ENCODE measurements at places on chromosomes 5 and 9.
A peak's percentile ranks its signal among the peaks of the same experiment; 100 is the strongest.

GRCh38 chr9:137085920-137086530 lies 760 bp upstream of the MAN1B1 start:
- peak; percentile 31 for DNase-seq

GRCh38 chr5:107241841-107242240 lies 428.9 kb downstream of the EFNA5 start:
- DNase-seq = no peak

GRCh38 chr5:1436681-1437080 lies 8.6 kb downstream of the SLC6A3 start:
- no peak for DNase-seq

- DNase-seq = peak; percentile 51
These were observed 123.1 kb downstream of the PAPPA start for GRCh38 chr9:116276651-116277121.

GRCh38 chr5:151164687-151165392 lies 7.3 kb upstream of the ANXA6 start:
- peak; percentile 75 for DNase-seq

DNA sequence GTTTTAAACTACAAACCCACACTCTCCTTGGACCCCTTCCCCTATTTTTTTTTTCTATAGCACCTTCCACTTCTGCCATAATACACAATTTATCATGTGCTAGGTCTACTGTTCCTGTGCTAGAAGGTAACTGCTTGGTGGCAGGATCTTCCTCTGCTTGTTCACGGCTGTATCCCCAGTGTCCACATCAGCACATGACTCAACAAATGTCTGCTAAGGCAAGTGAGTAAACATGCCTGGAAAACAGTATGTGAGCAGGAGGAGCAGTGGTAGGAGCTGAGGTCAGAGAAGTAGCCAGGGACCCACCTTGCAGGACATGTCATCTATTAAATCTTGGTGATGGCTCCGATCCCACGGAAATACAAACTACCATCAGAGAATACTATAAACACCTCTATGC lies 79.4 kb downstream of the AUH start:
- no peak for DNase-seq

- DNase-seq = no peak
These were observed 181.5 kb upstream of the MOCS2 start for GRCh38 chr5:53291047-53291446.

DNA sequence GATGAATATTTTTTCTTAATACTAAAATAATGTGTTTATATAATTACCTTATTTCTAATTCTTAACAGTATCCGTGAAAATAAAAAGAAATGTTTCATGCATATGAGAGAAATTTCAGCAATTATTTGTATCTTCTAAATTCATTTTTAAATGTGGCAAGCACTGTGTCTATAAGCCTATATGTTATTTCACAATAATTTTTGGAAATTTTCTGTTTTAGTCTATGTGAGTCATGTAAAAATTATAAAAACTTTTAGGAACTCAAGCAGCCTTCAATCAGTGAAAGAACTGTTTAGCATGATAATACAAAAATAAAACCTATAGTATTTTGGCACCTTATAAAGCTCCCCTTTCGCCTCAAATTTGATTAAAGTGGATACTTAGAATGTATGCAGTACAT lies 96.8 kb downstream of the ZCCHC7 start:
- no peak for DNase-seq

GRCh38 chr9:26833792-26834191 lies 58.8 kb downstream of the CAAP1 start:
- no peak for DNase-seq

DNA sequence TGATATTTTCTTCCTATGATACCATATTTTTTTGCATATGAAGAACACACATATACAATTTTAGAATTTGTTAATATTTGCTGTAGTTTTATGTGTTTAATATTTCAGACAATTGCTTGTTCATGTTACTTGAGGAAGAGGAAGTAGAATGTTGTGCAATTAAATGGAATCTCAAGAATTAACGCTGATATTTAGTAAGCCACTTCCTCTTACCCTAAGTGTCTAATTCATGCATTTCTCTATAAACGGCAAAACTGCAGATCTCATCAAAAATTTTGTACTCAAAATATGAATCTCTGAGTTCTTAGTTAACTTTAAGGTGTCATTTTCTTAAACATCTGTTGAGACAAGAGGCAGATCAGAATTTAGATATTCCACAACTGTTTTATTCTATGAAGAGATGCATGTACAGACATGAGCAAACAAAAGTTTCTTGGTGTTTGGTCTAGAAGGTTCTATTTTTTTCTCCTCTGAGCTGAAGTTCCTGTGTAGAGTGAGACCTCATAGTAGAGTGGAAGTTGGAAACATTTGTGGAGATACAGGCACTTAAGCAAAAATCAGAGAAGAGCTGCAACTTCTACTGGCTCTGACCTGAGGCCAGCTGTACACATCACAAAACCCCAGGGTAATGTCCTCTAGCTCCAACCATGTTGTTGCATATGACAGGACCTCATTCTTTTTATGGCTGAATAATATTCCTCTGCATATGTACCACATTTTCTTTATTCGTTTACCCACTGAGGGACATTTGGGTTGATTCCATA lies 16.6 kb upstream of the TGFBI start:
- peak; percentile 71 for DNase-seq

DNA sequence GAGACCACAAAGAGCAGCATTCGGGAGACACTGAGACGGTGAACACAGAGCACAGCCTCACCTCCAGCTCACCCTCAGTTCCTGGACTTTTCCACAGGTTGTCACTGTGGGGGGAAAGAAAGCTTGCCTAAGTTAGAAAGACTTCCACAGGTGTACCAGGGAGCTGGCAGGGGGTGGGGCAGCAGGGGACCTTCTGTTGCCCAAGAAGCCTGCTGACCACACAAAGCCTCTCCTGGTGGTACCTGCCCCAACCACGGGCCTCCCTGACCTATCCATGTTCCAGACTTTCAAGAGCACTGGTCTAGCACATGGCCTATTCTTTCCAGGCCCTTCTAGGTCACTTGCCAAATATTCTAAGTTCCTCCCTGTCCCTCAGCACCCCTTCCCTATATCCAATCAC lies 550.8 kb downstream of the BNC2 start:
- no peak for DNase-seq

GRCh38 chr5:132376694-132377641 lies 7.5 kb downstream of the SLC22A5 start:
- DNase-seq = no peak

DNA sequence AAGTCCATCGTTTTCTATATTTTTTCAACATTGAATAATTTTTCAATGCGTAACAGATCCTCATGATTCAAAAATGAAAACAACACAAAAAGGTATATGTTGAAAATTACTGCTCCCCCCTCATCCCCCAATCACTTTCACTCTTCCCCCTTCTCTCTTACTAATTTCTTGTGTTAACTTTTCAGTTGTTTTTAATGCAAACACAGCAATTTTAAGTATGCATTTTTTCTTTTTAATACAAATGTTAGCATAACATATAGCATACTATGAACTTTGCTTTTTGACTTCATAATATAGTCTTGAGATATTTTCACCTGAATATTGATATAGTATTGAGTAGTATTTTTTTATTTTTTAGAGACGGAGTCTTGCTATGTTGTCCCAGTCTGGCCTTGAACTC lies 41.1 kb upstream of the CAMK4 start:
- DNase-seq = no peak

GRCh38 chr9:93891050-93891449 lies 64.1 kb downstream of the BARX1 start:
- no peak for DNase-seq

DNA sequence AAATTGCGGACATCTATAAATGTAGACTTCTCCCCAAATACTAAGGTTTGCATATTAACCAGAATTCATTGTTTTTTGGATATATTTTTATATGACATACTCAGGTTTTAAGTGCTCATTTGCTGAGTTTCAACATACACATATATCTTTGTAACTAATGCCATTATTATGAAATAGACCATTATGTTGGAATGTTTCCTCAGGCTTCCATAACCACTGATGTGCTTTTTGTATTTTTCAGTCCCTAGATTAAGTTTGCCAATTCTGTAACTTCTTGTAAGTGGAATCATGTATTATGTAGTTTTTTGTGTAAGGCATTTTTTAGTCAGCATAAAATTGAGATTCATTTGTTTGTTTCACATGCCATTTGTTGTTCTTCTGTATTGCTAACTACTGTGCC lies 32.1 kb downstream of the HSPA4 start:
- no peak for DNase-seq

- no peak for DNase-seq
These were observed 315.5 kb downstream of the SEMA5A start for GRCh38 chr5:9230355-9230754.

- DNase-seq = no peak
These were observed 176.0 kb upstream of the ZNF608 start for GRCh38 chr5:124922255-124922975.

GRCh38 chr5:72064801-72065570 lies 42.3 kb upstream of the MAP1B start:
- no peak for DNase-seq

DNA sequence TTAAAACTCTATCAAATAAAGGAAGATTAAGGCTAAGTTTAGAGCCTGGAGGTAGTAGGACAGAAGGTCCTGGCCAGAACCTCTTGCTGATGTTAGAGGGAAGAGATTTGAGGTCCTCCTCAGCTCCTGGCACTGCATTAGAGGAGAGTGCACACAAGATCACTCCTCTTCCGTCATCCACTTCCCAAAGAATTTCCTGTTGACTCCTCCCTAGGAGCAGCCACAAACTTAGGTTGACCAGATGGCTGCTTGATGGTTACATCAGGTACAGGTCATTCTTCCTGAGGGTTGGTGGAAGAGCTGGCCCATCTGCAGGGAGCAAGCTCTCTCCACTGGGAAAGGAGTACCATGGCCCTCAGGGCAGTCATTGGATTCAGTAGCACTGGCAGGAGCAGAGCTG lies 93.9 kb upstream of the IL33 start:
- no peak for DNase-seq

DNA sequence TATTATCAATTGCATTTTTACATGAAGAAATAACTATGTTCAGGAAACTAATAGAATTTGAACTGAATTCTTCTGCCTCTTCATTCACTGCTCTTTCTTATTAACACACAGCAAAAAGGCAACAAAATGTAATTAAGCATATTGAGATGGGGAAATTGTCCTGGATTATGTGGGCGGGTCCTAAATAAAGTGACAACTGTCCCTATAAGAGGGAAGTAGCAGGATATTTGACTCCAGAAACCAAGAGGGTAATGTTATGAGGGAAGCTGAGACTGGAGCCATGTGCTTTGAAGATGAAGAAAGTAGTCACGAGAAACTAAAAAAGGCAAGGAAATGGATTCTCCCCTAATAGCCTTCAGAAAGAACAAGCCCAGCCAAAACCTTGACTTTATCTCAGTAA lies 311.2 kb upstream of the PIK3R1 start:
- no peak for DNase-seq

DNA sequence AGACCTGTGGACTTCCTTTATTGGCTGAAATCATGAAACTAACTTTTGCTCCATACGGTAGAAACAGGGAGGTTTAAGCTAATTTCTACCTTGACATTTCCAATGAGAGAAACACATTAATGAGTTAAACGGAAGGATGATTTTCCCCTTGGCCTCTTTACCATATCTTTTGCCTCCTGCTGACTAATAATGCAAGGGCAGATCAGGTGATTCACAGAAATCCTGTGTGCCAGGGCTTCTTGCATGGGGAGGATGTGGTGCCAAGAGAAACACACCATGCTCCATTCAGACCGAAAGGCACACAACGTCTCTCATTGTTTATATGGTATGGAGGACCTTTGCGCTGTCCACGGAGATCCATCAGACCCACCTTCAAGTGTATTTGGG lies 17.4 kb upstream of the PRLR start:
- no peak for DNase-seq

GRCh38 chr5:66440202-66440680 lies 156.0 kb upstream of the MAST4 start:
- DNase-seq = peak; percentile 77

DNA sequence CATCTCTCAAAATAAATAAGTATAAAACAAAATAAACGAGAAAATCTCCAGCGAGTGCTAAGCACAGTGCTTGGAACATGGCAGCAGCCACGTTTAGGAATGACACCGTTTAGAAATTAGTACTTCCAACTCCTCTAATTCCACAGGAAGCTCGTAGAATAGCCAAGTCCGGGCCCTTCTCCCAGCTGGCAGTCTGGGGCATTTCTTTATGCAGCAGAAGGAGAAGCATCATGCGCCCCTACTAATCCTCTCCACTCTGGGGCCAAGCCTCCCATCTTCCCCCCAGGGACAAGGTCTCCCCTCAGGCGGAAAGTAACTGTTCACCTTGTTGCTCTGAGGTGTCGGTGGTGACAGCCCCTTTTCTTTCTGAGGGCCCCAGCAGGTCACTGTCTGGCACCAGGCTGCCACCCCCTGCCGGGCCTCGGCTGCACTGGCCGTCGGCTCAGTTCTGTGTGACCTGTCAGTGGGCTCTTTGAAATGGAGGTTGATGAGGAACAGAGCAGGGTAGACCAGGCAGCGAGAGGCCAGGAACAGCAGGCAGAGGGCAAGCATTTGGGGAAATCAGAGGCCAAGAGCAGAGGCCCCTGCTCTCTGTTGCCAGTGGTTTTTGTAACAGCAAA lies 113.5 kb upstream of the WWC1 start:
- no peak for DNase-seq

- DNase-seq = no peak
These were observed 462.1 kb upstream of the GRAMD2B start for GRCh38 chr5:125961150-125961549.

GRCh38 chr5:108016101-108016500 lies 345.4 kb upstream of the EFNA5 start:
- no peak for DNase-seq

DNA sequence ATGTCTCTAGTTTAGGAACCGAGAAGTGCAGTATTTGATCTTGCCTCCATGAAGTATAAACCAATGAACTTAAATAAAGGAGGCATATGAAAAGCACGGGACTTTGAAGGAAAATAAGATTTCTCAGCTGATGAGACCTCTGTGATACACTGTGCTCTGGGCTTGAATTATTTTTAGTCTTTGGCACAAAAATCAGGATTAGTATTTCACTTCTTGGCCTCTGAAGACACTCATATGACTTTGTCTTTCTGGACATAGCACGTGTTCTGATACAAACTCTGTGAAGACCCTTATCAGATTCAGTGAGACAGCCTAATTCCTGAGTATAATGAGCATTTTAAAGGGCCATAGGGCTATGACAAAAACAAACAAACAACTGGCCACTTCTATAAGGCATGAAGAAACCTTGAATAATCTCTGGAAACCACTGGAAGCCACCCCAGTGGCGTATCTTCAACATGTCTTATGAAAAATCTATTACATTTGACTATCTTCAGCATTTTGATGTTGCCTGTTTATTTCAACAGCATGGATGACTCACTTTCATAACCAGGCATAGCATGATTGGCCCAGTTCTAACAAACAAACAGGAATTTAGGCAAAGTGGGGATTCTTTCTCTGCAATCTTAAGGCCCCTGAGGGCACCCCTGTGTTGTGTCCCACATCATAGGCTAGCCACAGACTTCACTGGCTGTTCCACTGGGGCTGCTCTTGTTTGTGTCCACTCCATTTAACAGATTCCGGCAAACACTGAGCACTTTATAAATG lies 90.3 kb upstream of the ZNF462 start:
- DNase-seq = peak; percentile 4

- DNase-seq = no peak
These were observed 120.9 kb downstream of the CDC42SE2 start for GRCh38 chr5:131384616-131385214.

Measured in fibroblast of skin of scalp (primary cell).